ENCODE measurements at places on chromosomes 2 and 18.

DNA sequence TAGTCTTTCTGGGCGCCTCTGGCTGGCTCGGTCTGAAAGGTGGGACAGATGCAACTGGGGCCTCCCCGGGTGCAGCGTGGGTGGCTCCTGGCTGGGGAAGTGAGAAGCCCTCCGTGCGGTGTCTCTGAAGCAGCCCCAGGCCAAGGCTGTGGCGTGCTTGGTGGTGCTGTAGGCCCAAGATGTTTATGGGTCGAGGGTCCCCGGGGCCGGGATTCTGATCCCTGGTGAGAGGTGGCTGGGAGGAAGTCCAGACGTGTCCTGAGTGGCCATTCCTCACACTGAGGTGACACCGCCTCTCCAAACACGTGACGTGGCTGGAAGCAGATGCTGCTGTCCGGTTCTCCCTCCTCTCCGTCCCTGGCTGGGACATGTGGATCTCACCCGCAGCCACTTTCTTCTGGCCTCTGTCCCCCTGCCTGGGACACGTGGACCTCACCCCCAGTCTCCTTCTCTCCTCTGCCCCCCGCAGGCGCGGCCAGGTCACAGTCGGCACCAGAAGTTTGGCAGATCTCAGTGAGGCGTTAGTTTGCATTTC is 12.6 kb downstream of the RTP5 start:
- no peak for DNase-seq

DNA sequence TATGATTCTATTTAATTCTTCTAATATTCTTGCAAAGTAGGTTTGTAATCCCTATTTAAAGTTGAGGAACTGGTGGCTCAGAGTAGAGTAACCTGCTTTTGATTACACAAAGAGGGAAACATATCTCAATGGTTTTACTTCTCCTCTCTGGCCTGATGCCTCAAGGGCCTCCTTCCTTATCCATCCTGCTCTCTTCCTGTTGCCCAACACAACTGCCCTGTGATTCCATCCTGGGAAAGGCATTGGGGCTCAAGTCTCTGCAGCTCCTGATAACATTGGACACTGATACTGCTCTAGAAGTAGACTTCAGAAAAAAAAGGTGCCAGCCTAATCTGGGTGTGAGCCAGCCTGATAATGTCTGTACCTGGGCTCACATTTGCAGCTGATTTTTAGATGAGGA is 75.8 kb downstream of the RDH14 start:
- no peak for DNase-seq

DNA sequence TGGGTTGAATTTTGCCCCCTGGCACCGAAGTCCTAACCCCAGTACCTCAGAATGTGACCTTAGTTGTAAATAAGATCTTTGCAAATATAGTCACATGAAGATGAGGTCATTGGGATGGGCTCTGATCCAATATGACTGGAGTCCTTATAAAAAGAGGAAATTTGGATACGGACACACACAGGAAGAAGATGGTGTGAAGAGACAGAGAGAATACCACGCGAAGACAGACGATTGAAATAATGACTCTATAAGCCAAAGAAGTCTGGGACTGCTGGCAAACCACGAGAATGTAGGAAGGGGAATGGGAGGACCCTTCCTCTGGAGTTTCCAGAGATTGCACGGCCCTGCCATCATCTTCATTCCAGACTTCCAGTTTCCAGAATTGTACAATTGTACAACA is 98.6 kb downstream of the CPO start:
- no peak for DNase-seq

GRCh38 chr2:100976645-100977391 is 25.3 kb upstream of the RPL31 start:
- no peak for DNase-seq

GRCh38 chr2:43317680-43318079 is 91.3 kb upstream of the ZFP36L2 start:
- DNase-seq, result no peak

- DNase-seq, result no peak
Measured at GRCh38 chr2:99279969-99280695, 20.9 kb downstream of the LYG1 start.

DNA sequence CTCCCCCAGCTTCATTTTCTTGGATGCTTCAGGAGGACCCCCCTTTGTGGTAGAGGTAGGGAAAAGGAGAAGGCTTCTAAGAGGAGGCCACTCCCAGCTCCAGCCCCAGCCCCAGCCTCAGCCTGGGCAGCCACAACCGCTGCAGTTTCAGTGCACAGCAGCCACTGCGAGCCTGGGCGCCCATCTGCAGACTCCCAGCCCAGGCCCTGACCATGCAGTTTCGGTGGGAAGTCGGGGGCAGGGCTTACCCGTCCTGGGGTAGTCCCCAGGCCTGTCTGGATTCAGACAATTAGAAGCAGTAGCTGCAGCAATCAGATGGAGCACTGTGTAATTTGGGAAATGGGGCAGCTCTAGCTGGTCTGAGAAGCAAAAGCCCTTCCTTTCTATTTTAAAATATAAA is 28.6 kb downstream of the ITM2C start:
- no peak for DNase-seq

GRCh38 chr18:27226556-27227075 is 41.5 kb upstream of the CHST9 start:
- DNase-seq, result no peak

DNA sequence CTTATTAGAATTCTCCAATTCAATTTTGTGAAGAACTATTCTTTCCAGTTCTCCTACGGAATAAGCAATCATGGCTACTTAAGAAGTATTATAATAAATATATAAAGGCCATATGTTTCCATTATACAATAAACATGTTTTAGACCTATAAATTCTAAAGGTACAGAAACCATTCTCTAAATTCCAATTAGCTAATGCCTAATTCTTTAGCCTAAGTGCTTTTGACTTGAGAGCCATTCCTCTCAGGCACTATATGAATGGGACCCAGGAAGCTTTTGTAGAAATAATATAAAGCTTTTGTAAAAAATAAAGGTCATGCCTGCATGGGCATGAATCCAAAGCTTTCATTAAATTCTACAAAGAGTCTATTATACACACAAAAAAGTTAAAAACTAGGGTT is 161.0 kb upstream of the UNC80 start:
- no peak for DNase-seq

DNA sequence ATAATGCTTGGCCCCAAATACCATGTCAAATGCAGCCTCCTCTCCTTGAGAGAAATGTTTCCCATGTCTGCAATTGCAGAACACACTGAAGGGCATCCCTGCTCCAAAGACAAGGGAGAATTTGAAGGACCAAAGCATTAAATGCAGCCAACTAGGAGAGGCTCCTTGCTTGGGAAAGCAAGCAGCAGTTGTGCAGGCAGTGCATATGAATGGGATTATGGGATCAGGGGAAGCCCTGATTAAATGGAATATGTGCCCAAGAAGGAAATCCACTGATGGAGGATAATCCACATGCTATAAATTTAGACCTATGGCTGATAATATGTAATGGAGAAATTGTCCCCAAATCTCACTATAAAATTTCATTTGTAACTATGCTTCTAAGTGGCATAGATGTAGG is 116.1 kb downstream of the NCKAP5 start:
- no peak for DNase-seq

DNA sequence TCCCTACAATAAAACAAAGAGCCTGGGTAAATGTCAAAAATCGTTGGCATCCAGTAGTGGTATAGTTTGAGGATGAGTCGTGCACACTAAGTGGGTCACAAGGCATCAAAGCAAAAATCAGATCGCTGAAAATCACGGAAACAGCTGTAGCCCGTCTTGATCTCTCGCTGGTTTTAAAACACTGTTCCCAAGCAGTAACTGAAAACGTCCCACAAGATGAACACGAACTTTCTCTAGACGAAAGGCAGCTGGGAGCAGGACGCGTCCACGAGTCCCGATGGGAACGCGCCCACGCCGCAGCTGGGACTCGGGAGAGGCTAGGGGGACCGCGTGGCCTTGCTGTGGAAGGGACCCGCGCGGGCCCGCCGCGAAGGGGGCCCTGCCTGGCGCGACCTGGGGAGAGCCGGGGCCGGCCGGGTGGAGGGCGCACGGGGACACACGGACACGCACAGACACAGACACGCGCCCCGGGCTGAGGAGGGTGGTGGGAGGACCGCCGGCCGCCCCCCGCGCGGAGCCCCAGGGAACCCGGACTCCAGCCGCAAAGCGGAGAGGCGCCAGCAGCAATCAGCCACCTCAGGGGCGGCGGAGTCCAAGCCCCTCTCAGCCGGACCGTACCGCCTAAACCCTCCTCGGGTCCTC is 651 bp downstream of the STK17B start:
- DNase-seq, result no peak

GRCh38 chr2:60589104-60589503 is 35.6 kb upstream of the BCL11A start:
- DNase-seq, result no peak

GRCh38 chr18:32381761-32382160 is 88.9 kb downstream of the GAREM1 start:
- DNase-seq, result no peak

GRCh38 chr2:124797049-124797448 is 772.0 kb downstream of the CNTNAP5 start:
- no peak for DNase-seq

DNA sequence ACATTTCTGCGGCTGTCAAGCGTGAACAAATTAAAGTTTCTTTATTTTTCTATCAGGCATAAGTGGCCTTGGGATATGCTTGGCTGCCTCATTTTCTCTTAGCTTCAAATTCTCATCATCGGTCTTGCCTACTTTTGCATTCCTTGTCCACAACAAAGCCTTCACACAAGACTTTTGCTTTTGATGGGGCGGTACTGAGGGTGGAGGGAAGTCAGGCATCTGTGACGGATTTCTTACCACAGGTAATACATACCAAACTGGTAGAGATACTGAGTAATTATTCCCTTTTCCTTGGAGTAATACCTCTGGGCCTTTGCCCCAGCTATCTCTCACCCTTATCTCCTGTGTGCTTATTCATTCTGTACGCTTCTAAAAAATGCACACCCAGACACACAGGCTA is 468.3 kb upstream of the RGPD4 start:
- DNase-seq, result no peak

DNA sequence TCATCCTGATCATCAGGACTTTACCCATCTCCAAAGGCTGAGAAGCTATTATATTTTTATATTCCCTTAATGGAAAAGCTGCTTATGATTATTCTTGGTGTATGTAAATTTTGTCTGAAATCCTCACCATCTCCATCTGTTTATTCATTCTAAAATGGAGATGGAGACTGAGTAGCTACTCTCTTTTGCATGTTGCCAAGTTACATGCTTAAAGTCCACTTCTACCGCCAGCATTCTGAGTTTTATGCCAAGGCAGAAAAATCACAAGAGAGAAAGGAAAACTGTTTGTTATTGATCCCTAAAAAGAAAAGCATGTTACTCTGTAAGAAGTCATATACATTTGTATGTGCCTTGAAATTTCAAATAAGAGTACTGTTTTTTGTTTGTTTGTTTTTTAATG is 94.4 kb upstream of the NOSTRIN start:
- peak; percentile 44 for DNase-seq

DNA sequence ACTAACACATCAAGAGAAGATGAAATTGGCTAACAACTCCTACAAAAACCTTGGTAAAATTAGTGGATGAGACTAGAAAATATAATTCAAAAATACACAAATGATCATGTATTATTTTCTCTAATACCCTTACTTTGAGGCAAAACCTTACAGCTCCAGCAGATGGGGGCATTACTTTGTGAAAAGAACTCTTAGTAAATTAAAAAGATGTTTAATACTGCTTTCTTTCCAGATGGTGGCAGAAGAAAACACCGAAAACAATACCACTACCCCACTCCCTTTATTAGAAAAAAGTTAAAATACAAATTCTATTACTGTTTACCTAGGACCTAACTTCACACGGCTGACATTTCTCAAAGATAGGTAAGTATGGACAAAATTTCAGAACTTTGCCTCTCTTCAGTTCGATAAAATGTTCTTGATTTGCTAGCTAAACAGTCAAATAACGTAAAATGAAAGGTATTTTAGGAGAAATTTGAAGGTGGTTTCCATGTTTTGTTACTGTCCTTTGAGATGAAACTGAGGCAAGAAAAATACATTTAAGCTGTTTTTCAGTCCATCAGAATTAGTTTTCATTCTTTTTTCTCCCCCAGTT is 30.6 kb downstream of the ORC4 start:
- peak; percentile 11 for DNase-seq

- no peak for DNase-seq
Measured at GRCh38 chr2:241314226-241315092, 1.0 kb downstream of the HDLBP start.

DNA sequence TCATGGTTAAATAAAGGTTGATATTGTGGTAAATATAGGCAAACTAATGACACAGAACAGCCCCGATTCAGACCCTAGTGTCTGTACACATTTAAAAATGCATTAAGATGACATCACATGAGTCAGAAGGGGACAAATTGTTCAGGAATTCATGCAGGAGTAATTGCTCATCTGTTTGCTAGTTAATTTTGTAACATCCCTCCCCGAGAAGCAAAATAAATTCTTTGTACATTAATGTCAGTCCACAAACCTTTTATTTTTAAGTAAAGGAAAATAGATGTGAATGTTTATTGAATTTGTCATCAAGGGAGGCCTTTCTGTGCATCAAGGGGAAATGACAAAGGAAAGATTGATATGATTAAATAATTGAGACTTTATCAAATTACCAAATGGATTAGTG is 69.9 kb downstream of the SH3BP4 start:
- no peak for DNase-seq

DNA sequence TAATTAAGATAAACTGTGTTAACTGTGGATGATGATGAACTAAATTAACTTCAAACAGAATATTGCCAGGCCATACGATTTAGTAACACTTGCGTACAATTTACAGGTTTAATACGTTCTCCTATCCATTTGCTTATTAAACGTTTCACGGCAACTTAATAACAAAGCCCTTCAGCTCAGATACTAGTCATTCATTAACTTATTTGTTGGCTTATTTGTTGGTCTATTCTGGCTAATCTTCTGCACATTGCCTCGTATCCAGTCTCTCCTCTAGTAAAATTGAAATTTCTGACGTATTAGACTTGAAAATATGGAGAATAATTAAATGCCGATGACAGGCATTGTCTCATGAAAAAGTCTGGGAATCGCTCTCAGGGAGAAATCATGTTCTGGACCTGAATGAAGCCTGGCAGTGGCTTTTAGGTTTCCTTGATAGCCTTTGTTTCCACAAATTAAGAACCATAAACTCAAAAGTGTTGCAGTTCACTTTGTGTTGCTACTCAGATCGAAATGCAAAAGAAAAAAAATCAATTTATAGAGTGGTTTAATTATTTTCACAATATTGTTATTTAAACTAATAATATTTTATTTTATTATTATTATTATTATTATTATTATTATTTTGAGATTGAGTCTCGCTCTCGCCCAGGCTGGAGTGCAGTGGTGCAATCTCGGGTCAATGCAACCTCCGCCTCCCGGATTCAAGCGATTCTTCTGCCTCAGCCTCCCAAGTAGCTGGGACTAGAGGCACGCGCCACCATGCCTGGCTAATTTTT is 4.5 kb downstream of the SCLY start:
- no peak for DNase-seq

GRCh38 chr2:187003038-187003554 is 154.1 kb upstream of the ZSWIM2 start:
- no peak for DNase-seq

- DNase-seq, result no peak
Measured at GRCh38 chr18:55286257-55286825, 301.7 kb downstream of the TCF4 start.

- peak; percentile 35 for DNase-seq
Measured at GRCh38 chr2:175931805-175932204, 70.3 kb downstream of the LNPK start.

Measured in forelimb muscle (tissue), 1 donor.